ENCODE measurements at places on chromosomes 2 and 18.

- DNase-seq = peak; percentile 61
Observed at GRCh38 chr2:127025359-127026166, 81.4 kb downstream of the BIN1 start.

GRCh38 chr18:22484471-22484870, 66.8 kb upstream of the CTAGE1 start:
- no peak for DNase-seq

DNA sequence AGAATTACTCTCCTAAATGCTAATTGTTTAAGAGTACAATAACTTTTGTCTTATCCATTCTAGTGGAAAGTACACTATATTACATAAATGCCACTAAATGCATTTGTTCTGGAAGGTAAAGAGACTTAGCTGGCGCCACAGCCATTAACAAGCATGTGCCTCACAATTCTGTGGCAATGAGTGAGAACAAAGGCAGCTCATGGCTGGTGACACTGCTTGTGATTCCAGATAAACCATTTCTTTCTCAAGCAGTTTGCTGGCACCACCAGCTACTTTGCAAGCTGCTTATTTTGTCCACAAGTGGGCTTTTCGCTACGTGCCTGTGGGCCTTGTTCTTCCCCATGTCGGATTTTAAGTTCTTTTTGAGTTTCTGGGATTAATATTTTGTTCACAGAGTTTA, 147.6 kb upstream of the SMAD7 start:
- no peak for DNase-seq

DNA sequence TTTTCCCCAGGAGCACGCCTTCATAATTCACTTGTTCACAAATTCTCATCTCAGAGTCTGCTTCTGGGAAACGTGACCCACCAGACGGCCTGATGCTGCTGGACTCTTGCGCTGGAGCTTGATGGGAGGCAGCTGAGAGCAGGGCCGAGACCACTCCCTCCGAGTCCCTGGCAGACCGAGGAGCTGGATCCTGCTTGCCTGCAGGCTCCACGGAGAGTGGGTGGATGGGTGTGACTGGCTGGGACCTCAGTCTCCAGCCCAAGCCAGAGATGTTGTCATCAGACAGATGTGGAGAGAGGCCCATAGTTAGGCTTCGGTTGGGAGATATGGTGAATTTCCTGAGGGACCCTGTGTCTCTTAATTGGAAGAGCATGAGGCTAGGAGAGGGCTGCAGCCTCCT, 76.4 kb downstream of the TSN start:
- no peak for DNase-seq

GRCh38 chr2:212538305-212539071, at the start of gene ERBB4:
ERBB4 (minus strand) TSS chr2:212538802; CDS start chr2:212538530, 272 bp downstream.
- DNase-seq = peak; percentile 10

All from GM10248 (cell line).